Stimulated activated CD4-positive, alpha-beta T cell treated with anti-CD3 and anti-CD28 coated beads, TNF-alpha, amount 100 ng/mL, for 1 hour (primary cell): ENCODE measurements at places on chromosomes 4 and X.
A peak's percentile ranks its signal among the peaks of the same experiment; 100 is the strongest.

DNA sequence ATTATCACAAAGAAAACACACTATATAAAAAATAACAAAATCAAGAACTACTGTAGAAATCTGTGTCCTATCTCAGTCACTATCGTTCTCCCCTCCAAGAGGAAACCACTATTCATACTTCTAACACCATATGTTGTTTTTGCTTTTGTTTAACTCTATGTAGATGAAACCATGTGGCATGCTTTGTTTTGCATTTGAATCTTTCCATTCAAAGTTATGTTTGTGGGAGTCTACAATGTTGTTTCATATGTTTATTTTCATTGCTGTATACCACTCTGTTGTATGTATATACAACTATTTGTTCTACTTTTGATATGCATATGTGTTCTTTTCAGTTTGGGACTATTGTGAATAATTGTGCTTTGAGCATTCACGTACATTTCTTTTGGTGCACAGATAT, 116.1 kb downstream of the PABPC4L start:
- no peak for DNase-seq

- DNase-seq, result no peak
Observed at GRCh38 chrX:9456250-9457074, 8.4 kb upstream of the TBL1X start.

GRCh38 chr4:75135068-75135825, 202.3 kb downstream of the PARM1 start:
- DNase-seq, result no peak

DNA sequence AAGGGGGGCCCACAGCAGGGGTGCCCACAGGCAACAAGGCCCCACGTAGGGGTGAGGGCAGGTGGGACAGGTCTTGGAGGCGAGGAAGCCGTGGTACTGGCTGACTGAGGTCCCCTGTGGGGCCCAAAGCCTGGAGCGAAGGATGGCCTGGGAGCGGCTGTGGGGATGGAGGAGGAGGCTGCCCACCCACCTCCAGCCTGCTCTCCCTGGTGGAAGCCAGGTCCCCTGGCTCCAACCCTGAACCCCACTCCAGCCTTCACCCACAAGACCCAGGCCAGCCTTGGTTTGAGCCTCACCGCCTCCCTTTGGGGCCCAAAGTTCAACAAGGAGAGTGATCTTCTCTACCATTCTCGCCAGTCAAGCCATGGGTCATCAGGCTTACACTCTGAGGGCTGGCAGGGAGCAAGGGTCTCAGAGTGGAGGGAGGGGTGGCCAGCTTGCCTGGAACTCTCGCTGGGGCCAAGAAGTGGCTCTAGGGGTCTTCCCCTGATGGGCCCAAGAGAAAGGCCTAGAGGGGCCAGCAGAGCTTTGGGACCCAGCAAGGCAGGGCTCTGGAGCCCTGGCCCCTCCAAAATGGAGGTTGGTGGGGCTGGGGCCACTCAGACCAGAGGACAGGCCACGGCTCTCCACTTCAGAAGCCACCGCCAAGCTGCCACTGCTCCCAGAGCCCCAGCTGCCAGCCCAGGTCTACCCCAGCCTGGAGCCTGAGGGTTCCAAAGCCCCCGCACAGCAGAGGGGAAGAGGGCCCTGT, 5.0 kb downstream of the PNCK start:
- DNase-seq, result no peak

- no peak for DNase-seq
Observed at GRCh38 chr4:185202984-185203485, 765 bp downstream of the CFAP97 start.

DNA sequence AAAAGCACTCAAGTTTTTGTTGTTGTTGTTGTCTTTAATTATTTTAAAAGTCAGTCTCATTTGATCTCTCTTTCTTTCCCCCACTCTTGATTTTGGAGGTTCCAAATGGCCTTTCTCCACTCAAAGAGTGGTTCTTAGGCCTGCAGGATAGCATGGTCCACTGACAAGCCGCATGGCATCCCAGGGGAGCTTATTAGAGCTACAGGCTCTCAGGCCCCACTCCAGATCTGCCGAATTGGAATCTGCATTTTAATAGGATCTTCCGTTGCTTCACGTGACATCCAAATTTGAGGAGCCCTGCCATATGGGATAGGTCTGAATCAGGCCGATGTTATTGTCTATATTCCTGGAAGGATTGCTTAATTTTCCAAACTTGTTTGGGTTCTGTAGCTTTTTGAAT, 72.1 kb downstream of the CPE start:
- no peak for DNase-seq

- no peak for DNase-seq
Observed at GRCh38 chr4:43132010-43132582, 239.6 kb downstream of the GRXCR1 start.

- DNase-seq, result no peak
Observed at GRCh38 chr4:32133734-32134133, 1413.6 kb downstream of the PCDH7 start.

- DNase-seq, result no peak
Observed at GRCh38 chr4:146522869-146523205, 1.1 kb upstream of the SLC10A7 start.

DNA sequence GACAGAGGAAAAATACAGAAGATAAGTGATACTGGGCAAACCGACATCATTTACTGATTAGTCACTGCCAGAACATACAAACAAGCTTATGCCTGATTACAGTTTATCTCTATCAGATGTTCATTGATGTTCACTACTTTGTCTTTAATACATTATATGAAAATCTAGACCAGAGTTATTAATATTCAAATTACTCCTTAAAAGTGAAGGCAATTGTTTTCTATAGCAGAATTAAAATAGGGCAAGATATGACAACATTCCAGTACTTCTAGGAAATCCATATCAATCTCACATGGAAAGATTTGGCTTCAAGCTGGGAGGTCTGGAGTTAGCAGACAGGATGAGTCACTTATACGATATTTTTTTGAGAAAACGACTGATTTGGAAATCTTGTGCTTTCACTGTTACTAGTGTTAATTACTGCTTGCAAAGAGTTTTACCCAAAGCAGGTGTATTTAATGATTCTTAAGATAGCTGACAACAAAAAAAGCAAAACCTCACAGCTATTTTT, 31.8 kb downstream of the HPGD start:
- no peak for DNase-seq

DNA sequence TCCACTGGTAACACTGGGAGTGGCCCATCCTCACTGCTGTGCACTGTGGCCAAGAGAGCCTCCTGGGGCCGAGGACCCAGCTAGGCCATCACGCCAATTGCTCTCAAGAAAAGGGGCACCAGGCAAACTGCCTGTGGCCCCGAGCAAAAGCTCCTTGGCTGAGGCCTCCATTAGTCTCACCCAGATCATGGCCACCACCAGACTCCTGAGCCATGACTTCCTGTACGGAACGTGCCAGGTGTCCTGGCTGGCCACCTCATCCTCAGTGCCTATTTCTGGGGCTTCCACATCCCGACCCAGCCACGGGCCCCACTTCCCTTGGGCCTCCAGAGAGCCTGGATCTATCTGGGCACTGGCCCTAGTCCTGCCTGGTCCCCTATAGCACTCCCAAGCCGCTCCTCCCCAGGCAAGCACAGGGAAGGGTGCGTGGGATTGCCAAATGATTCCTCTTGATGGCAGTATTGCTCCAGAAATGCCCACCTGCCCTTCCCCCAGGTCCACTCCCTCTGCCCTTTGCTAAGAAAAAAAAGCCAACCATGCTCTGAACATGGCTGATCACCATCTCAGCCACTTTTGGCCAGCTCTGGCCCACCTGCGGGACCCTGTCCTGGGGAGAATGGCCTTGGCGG, 212.6 kb upstream of the AGTR2 start:
- DNase-seq, result no peak

DNA sequence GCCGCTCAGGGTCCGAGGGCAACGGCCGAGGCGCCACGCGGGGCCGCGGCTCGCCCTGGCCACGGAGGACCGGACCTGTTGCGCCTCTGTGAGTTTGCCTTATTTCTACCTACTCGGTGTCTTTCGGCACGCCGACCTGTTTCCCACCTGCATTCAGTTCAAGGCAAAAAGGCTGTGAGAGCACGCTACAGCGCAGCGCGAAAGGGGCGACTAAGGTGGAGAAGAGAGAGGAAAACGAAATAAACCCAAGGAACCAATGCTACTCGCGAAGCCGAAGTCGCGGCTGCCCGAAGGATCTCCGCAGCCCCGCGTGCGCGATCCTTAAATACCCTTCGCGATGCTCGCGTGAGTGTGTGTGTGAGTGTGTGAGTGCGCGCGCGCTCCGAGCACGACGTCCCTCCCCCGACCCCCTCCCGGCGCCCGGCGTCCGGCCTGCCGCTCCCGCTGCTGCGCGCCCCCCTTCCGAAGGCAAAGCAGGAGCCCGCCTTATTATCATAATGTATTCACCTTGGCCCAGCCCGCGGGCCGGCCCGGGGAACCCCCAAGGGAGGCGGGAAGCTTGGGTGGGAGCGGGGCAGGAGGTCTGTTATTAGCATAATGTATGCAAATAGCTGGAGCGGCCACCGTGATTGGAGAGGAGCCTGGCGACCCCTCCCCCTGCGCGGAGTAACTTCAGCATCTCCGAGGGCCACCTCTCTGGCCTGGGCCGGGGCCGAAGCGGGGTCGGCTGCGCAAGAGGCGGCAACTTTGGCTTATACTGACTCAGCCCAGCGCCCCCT, at the start of gene COL25A1:
Gene COL25A1 (minus strand): TSS at position 298 of the 779 bp plus-strand sequence.
- DNase-seq, result no peak

DNA sequence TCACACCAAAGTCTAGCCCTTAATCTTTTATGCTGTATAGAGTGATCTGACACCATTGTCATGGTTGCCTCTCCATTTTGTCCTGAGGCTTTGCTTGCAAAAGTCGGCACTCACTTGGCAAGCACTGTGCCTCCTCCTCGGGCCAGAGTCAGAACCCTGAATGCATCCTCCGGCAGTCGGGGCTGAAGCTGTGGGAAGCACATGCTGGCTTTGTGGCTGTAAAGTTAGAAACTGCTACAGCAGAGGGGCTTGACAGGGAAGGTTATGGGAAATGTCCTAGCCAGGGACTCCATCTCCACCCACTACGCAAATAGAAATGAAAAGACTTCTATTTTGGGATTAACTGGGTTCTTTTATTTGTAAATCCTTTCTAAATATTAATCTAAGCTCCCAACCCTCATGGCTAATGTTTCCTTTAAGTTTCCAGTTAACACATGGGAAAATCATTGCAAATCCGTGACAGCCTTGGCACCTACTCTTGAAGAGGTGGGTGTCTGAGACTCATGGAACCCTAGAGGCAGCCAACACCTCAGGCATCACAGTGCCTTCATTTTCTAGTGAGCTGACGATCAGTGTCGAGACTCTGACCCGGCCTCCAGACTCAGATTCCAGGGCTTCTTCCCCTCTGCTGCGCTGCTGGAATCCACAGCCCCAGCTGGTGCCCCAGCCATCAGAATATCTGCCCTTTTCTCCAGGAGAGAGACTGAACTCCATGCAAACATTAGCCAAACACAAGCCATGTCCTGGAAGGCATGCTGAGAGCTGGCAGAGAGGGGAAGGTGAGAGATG, 7.9 kb upstream of the CLDN24 start:
- no peak for DNase-seq

DNA sequence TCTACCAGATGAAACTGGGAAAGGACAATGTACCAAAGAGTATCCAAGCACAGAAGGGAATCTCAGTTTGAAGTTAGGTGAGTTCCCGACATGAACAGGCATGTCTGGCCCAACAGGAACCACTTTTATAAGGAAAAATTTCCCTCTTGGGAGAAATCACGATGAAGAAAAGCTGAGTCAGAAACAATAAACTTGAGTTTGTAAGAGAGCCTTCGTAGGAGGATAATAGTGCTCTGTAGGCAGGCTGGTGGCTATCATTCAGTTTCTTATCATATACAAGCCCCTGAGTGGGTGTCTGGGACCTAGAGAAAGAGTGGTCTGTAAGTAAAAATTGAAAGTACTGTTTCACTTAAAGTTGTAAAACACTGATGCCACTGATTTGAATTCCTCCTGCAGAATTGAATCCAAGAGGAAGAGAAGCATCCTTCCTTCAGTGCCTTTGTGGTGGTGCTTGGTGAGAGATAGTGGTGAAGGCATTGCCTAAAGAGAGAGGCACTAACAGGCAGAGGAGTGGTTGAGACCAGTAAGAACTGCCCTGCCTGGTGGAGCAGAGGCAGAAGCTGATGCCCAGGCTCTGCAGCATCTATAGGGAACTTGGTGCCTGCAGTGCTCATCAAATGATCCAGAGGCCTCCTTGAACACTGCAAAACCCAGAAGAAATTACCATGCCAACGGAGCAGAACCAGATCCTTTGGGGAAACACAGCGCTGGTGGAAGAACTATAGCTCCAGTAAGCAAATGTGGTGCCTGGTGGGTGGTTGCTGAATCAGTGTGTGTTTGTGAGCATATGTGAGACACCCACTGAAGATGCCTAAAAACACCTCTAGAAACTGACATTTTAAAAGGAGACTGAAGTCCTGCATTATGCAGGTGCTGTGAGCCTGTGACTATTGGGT, 31.7 kb upstream of the METAP1 start:
- DNase-seq, result no peak

- DNase-seq, result no peak
Observed at GRCh38 chrX:22999696-23000223, at the start of gene DDX53. Gene DDX53, plus strand, starts transcription at chrX:22999960. Its CDS starts 98 bp downstream, at chrX:23000058.

DNA sequence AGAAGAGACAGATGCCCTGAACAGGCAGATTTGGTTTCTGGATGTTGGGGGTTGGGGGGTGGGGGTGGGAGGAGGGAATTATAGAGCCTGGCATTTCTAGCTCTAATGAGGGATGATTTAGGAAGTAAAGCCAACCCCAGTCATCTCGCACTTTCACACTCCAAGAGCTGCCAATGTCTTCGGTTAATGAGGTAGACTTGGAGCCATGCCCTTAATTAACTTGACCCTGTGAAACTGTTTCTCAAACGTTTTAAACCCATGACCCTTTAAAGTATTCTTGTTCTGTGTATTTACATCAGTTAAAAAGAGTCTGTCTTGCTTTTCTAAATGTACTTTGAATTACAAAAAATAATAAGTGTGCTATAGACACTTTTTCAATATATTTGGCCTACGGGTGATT, 466.9 kb downstream of the FAT4 start:
- DNase-seq, result no peak

DNA sequence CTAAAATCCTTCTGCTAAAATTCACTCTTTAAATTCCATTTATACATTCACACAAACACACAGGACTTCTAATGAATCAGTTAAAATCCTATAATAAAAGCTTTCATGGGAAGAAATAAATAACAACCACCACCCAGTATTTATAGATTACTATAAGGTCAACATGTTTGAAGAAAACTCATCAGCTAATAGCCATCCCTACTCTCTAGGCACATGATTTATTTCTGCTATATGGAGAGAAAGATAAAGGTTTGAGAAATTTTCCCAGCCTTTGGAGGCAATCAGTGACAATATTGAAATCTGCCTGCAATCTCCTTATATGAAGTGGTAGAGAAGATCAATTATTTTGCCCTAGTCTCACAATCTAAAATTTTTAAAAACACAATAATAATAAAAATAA, 1038.9 kb upstream of the DIAPH2 start:
- DNase-seq, result no peak

DNA sequence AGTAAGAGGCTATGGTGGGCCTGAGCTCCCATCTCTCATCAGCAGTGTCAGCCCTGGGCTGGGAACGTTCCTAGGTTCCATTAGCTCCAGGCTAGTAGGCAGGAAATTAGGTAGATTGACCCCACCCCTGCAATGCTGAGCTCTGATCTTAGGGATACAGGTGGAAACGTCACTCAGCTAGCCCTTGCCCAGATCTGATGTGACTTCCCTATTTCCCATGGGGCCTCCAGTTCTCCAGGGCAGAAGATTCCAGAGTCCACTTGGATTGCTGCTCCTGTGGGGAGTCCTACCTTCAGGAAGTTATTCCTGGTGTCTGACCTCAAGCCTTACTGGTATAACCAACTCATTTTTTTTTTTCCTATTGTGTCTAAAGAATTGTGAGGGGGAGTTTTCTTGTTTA, 81.1 kb downstream of the EFNB1 start:
- no peak for DNase-seq

GRCh38 chrX:154541896-154542722, 4.5 kb downstream of the G6PD start:
- peak; percentile 33 for DNase-seq

GRCh38 chr4:183445097-183445428, 627 bp downstream of the CDKN2AIP start:
- DNase-seq, result no peak
